ENCODE measurements at places on chromosomes 2 and 18. TPM values are rescaled to one million over a fixed set of nuclear protein-coding genes. Genes with fewer than 3 reads are reported as not detected.

ADCYAP1 gene
- total RNA-seq = not detected

- DNase-seq = no peak
These were observed 36.9 kb upstream of the SERPINB2 start for GRCh38 chr18:63850636-63851035.

TMEM17 gene
- 4.4 TPM for total RNA-seq

DNA sequence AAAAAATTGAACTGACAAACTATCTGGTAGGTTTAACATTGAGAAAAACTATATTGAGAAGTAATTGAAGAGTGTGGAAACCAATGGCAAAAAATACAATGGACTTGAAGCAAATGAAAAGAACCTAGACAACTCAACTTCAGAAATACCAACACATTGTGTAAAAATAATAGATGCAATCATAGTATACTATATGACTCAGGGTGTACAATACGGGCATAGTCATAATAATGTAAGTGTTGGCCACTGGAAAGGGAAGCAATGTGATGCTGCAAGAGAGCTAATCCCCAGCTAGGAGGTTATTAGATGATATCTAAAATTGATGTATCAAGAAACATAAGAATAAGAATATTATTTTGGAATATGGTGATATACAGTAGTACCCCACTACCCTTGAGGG is 45.3 kb downstream of the SMAD7 start:
- DNase-seq = no peak

NDUFV2 gene
- total RNA-seq = 93.3 TPM

EXOC6B gene
- total RNA-seq = 29.7 TPM

- DNase-seq = no peak
These were observed 27.1 kb downstream of the C2orf76 start for GRCh38 chr2:119339562-119339923.

KCNG2 gene
- total RNA-seq = not detected

GRCh38 chr2:216584112-216584511 is 49.1 kb upstream of the IGFBP2 start:
- no peak for DNase-seq

- no peak for DNase-seq
These were observed 54.5 kb downstream of the SKA1 start for GRCh38 chr18:50429207-50429948.

TIA1 gene
- 64.6 TPM for total RNA-seq

SERPINB10 gene
- not detected for total RNA-seq

DNA sequence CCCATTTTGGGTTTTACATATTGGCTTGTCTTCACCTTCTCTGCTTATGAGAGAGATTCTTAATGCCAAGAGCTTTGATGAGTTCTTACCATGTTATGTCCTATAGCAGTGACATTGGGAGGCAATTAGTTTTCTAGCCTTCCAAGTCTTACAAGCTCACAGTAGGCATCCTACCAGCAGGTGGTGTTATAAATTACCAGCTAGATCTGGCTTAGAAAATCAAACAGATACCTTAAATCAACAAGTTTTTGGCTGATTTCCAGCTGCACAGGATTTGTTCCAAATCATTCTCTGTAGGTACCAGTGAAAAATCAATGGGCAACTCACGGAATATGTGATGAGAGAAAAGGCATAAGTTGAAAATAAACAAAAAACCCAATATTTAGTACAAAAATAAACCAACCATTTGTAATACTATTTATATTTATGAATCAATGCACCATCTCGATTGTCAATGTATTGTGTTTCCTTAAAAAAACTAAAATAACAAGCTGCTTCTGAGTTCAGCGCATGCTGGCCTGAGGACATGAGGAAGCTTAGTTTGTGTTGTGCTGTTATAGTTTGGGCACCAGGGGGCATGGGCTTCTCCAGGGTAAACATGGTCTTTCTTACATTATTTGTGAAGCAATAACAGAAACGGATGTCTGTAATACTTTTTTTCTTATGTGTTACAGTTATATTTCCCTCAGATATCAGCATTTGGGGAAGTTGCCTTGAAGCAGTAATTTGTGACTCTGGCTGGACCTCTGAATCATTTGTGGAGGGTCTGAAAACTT is 34.1 kb upstream of the NXPH2 start:
- DNase-seq = no peak

DNA sequence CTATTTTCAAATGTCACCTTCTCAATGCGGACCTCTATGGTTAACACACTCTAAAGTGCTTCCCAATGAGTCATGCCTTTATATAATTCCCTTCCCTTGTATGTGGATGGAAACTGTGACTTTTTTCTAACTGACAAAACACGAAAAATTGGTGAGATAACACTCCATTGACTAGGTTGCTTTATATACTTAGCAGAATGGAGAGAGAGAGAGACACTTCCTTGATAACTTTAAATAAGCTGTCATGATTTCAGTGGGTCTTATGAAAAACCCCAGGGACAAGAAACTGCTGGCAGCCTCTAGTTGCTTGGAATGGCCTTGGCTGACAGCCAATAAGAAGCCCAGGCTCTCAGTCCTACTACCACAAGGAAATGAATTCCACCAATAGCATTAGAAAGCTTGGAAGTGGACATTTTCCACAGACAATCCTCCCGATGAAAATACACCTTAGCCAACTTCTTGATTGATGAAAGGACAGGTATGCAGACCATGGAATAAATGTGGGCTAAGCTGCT is 322.2 kb downstream of the ZNF804A start:
- DNase-seq = no peak

DNA sequence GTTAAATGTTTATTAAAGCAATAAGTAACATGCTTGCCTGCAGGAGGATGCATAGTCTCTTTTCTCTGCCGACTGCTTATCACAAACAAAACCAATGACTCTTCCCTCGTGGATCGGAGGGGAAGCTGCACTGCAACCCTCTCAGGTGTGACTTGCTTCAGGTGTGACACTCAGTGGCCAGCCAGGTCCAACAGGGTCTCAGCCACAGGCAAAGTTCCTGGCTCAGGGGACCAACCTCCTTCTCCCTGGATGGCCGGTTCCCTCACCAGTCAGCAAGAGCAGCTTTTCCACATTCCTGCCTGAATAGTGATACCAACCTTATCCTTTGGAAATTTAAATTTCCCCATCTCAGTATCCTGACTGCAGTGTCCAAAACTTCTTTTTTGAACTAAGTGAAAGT is 383.5 kb downstream of the CMPK2 start:
- DNase-seq = no peak

- no peak for DNase-seq
These were observed 240.0 kb upstream of the GULP1 start for GRCh38 chr2:188051706-188052105.

GRCh38 chr18:51668101-51668500 is 470.6 kb upstream of the MEX3C start:
- DNase-seq = no peak

FAM237A gene
- not detected for total RNA-seq

INHBB gene
- total RNA-seq = 0.50 TPM

- DNase-seq = peak; percentile 31
These were observed 286.7 kb downstream of the EXOC6B start for GRCh38 chr2:72539071-72539552.

- DNase-seq = no peak
These were observed 1368.0 kb upstream of the ZEB2 start for GRCh38 chr2:145887915-145888314.

DNA sequence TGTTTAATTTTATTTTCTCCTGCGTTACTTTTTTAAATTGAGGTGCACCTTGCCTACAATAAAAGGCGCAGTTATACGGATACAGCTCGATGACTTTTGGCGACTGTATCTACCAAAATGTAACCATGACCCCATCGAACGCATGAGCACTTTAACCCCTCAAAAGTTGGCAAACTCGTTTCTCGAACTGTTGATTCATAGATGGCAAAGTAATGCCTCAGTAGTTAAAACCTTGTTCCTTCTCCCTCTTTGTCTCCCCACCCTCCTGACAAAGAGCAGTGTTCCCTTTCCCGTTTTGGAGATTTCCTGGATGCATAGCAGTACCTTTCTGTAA is 577 bp downstream of the MOGAT1 start:
- no peak for DNase-seq

DNA sequence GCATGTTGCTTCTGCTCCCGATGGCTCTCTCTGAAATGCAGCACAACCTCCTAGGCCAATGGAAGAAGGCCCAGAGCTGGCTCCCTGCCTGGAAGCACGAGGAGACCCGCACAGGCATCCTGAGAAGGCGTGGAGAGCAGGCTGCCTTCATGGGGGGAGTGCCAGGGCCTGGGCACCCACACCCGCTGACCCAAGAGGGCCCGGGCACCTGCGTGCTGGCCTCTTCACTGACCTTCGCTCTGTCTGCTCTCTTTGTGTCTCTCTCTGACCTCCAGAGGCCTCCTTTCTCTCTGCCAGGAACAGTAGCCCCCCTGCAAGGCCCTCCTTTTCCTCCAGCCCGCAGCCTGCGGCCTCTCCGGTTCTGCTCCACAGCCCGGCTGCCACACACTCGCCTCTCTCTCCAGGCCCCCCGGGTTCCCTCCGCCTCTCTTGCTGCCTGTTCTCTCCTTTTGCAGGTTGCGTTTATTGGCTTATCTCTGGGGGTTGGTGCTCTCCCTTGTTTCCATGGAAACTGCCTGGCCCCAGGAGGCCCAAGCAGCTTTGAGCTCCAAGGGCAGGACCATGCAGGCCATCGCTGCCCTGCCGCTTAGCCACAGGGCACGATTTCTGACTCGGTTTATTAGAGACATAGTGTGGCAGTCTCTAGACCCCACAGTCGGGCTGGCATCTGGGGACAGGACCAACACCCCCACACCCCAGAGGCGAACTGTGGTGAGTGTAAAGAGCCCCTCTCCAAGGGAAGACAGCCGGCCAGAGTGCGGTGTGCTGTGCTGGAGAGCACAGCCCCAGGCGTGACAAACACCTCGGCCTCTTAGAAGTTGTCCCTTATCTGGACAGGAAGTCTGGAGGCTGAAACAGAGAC is 1.7 kb downstream of the MZT2B start:
- no peak for DNase-seq

FBXO15 gene
- total RNA-seq = 2.0 TPM

Data from kidney epithelial cell (primary cell).